Dermis lymphatic vessel endothelial cell (primary cell): ENCODE measurements at places on chromosomes 3 and 15. TPM values are rescaled to one million over a fixed set of nuclear protein-coding genes. Genes with fewer than 3 reads are reported as not detected.

The PLS1 gene
- 0.33 and 0.34 TPM in 2 replicates for total RNA-seq

The CCR2 gene
- total RNA-seq = not detected in 2 replicates

The TUSC7 gene
- not detected in 2 replicates for total RNA-seq

The LRTM1 gene
- not detected in 2 replicates for total RNA-seq

The P2RY13 gene
- not detected in 2 replicates for total RNA-seq

The KCTD6 gene
- 6.0 and 6.7 TPM in 2 replicates for total RNA-seq

The GPR160 gene
- total RNA-seq = 1.2 TPM in 2 replicates

The CCRL2 gene
- 0.22 and 0.26 TPM in 2 replicates for total RNA-seq

The TLR9 gene
- not detected in 2 replicates for total RNA-seq

The NUSAP1 gene
- total RNA-seq = 18.0 and 21.4 TPM in 2 replicates

The TMEM45A gene
- 12.0 and 13.9 TPM in 2 replicates for total RNA-seq

The PLSCR5 gene
- not detected in 2 replicates for total RNA-seq

The ETFA gene
- 148 and 161 TPM in 2 replicates for total RNA-seq

The CPNE9 gene
- not detected in 2 replicates for total RNA-seq

The IMP3 gene
- 71.6 and 72.1 TPM in 2 replicates for total RNA-seq
